ENCODE measurements at places on chromosomes 6 and 20.

- no peak for DNase-seq
Measured at GRCh38 chr20:14879020-14879697, 541.7 kb upstream of the FLRT3 start.

- DNase-seq = no peak
Measured at GRCh38 chr6:35173044-35173426, 31.9 kb upstream of the TCP11 start.

GRCh38 chr20:16283978-16284377, 289.3 kb downstream of the KIF16B start:
- no peak for DNase-seq

DNA sequence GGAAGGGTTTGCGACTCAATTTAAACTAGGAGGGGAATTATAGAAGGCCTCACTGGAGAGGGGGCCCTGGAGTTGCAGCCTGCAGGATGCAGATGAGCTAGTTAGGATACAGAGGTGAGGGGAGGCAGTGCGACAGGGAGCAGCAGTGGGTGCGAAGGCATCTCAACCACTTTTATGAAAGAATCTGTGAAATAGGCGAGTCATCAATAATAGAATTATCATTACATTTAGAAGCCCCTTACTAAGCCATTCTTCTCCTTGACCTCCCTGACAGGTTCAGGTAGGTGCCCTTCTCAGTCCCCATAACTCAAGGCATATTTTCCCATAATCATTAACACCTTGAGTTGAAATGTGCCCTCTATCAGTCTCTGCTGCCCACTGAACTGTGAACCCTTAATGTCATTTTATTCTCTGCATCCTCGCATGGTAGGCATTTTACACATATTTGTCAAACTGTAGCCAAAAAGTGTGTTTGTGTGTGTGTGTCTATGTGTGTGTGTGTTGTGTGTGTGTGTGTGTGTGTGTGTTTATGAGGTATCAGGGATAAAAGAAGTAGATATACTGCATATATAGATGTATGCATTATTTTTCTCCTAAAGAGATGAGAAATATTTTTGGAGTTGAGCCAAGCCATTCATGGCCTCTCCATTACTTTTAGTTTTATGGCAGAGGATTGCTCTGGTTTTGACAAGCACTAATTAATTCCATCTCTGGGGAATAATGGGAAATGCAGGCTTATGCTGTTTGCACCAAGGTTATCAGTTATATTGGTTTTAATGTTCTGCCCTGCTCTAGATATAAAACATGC, 898.8 kb downstream of the KIF16B start:
- DNase-seq = no peak

DNA sequence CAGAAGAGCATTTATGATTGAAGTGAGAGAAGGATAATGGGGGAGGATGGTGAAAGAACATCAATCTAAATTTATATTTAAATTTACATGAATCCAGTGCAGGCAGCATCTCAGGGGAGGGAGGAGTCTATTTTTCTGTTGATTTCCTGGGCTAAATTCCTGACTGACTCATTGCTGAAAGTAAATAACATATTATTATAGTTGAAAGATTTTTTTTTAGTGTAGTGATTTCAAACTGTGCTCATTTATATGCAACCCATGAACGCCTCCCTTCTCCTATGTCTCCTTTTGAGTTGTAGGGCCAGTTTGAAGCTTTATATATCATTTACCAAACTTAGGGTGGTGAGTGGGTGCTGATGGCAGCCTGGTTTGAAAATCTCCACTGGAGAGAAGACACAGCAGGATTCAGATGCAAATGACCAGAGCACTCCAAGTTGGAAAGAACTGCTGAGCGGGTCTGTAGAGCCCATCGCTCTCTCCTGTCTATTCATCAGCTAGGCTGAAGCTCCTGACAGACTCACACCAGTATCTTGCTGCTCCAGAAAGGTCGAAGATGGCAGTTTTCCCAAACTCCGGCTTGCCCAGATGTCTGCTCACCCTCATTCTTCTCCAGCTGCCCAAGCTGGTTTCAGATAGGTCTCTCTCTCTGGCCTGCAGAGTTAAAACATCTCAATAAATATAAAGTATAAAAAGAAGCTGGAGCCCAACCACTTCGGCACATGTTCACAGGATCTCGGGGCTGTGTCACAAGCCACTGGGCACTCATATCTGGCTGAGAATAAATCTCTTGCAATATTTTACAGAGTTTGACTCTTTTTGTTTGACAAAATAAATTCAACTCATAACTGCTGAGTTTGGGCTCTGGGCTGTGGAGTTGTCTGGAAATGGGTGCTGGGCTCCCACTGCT, 18.3 kb downstream of the BTN2A1 start:
- no peak for DNase-seq

- no peak for DNase-seq
Measured at GRCh38 chr6:8026800-8027199, 37.4 kb downstream of the BLOC1S5 start.
